Activated CD8-positive, alpha-beta memory T cell treated with anti-CD3 and anti-CD28 coated beads for 1 hour (primary cell): ENCODE measurements at places on chromosomes 2 and 18.

DNA sequence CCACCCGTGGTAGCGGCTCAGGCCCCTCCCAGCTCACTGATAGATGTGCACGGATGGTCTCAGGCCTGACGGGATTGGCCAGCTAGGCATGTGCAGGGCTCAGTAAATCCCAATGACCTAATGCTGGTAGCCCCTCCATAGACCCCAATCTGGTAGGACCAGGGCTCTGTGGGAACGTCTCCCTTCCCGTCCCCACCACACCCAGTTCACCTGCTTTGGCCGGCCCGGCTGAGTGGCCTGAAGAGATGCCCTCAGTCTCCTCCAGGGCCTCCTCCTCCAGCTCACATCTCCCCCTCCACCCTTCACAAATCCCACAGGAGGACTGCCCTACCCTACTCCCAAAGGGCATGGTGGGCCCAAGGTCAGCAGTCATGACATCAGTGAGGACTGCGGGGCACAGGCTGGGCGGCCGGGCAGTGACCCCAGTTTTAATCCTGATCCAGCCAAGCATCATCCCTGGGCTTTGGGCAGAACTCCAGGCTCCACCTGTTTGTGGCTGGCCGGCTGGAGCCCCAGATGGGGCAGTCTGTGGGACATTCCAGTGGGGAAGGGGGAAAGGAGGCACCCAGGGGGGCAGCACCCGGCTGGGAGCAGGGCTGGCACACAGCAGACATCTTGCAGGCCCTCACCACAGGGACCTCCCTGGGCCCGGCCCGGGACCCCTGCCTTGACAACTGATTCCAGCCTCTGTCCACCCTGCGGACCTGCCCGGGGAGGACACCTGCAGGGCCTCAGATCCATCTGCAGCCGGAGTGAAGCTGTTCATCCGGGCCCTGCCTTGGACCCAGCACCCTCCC is 2.3 kb downstream of the KIF1A start:
- DNase-seq = no peak

DNA sequence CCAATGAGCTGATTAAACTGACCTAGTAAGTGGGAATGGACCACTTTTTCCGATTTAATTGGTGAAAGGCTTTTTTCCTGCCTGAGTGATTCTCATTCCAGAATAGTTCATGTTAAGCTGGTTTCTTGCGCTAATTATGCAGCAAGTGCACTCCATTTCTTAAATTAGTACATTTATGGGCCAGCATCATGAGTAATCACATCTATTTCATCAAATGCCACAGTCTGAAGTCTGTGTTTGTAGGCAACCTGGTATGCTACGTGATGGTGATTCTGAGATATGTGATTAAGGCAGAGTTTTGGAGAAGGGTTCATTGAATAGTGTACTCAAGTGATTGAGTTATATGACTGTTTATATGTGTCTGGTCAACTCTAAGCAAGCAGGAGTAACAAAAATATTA is 128.0 kb upstream of the BOD1L2 start:
- DNase-seq = no peak

GRCh38 chr2:180507028-180507427 is 473.4 kb upstream of the UBE2E3 start:
- no peak for DNase-seq

- DNase-seq = no peak
Observed at GRCh38 chr2:22056621-22057132, 932.9 kb downstream of the TDRD15 start.

- DNase-seq = no peak
Observed at GRCh38 chr2:27932396-27932795, 41.9 kb downstream of the BABAM2 start.

- DNase-seq = no peak
Observed at GRCh38 chr2:197628043-197628500, 47.3 kb downstream of the RFTN2 start.

GRCh38 chr18:36194600-36195315 is 7.5 kb downstream of the MOCOS start:
- no peak for DNase-seq

DNA sequence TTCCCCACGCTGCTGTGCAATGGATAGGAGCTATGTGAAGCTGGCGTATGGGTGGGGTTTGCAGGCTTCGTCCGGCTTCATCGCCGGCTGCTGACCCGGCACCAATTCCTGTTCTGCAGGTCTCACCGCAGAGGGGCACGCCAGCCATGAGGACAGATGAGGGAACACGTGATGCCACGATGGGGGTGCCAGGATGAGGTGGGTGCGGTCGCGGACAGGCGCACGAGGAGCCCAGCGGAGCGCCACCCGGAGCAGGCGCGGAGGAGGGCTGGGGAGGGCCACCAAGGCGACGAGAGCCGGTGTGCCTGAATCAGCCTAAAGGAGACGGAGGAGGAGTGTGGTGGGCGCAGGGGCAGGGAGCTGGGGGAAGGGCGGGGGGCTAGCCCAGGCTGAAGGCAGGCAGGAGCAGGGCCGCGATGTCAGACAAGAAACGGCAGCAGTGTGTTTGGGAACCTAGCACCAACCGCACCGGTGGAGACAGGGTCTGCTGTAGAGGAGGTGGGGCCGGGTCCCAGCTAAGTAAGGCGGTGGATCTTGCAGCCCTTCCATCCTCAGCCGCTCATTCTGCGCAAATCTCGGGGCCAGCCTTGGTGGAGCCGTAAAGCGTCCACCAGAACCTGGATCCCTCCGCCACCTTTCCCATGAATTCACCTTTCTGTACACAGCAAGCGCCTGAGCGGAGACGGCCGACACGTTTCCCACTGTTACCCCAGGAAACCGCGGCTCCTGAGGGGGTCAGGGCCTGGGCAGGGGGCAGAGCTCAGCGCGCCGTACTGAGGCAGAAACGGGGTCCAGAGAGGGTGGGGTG is 17.0 kb upstream of the CD8A start:
- DNase-seq = no peak

- no peak for DNase-seq
Observed at GRCh38 chr18:74395648-74396154, 61.4 kb downstream of the DIPK1C start.

DNA sequence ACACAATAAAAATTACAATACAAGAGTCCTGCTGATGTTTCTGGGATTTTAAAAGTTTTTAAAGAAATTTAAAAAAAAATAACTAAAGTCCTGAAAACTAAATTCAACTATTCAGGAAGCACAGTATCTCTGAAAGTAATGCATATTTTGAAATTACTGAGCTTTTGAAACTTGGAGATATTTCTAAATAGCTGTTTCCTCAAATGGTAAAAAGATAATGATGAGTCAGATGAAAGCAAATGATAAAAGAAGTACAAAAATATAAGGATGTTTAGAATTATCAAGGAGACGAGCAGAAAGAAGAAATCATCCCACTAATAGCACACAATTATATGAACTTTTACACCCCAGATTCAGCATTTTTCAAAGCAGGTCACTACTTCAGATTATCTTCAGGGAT is 90.2 kb upstream of the SLC25A52 start:
- no peak for DNase-seq

GRCh38 chr2:215507136-215507535 is 71.3 kb upstream of the FN1 start:
- no peak for DNase-seq

GRCh38 chr2:45220227-45220626 is 211.0 kb upstream of the SIX2 start:
- no peak for DNase-seq

- DNase-seq = no peak
Observed at GRCh38 chr18:75160364-75160763, 48.6 kb downstream of the PTGR3 start.

DNA sequence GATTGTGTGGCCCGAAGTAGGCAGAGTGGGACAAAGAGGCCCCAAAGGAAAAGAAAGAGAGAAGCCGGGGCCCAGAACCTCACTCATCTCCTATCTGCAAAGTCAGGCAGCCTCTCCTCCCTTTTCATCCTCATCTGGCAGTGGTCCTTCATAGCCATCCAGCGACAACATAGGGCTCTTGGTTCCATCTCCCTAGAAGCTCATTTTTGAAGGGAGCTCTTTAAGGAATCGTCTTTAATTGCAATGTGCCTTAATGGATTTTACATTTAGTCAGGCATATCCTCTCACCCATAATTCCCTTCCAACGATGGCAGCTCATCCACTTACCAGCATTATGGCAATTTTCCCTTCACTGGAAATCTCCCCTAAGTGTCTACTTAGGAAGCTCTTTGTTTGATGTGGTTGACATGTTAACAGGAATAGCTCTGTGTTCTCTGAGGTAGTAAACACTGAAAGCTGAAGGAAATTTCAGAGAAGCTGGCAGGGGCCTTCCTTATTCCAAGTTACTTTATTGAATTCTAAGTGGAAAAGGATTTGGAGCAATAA is 780.6 kb downstream of the TSN start:
- no peak for DNase-seq

- no peak for DNase-seq
Observed at GRCh38 chr2:191274413-191274815, 29.2 kb downstream of the MYO1B start.

- DNase-seq = no peak
Observed at GRCh38 chr18:61896757-61897156, 4.0 kb upstream of the RNF152 start.

DNA sequence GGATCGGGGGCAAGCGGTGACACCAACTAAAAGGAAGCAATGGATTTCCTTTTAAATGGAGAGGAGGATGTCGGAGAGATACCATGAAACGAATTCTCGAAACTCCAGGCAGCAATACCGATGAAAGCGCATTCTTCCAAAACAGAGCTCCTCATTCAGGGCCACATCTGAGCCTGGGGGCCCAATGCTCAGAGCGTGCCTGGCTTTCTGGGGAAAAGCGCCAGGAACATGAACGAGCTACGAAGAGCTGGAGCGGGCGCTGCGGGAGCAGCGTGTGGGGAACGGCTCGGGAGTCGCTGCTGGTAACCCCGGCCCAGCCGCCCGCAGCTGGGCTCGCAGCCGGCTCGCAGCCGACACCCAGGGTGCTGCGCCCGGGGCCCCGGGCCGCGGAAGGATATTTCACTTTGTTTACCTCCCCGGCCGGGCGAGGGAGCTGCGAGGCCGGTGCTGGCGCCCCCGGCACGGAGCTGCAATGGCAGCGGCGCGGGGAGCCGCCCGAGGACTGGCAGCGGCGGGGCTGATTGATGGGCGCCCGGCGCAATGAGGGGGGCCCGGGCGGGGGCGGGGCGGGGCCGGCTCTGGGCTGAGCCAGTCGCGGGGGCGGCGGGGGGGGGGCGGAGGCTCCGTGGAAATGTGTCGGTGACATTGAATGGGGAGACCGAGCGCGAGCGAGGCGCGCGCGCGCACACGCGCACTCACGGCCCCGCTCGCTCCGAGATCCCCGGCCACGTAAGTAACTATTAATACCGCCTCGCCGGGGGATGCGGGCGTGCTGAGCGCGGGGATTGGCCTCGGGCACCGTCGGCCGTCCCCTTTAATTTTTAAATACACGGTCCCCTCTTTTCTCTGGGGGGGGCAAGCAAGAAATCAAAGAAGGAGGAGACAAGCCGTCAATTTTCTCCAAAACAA is at the start of gene TRIB2:
Gene TRIB2 (plus strand): TSS at position 655 of the 909 bp plus-strand sequence. CDS start 1,372 bp downstream, outside the sequence.
- DNase-seq = peak; percentile 91

GRCh38 chr2:171142398-171142797 is 18.3 kb downstream of the TLK1 start:
- DNase-seq = no peak

- DNase-seq = no peak
Observed at GRCh38 chr18:49082714-49083688, 132.2 kb upstream of the SMAD7 start.

- DNase-seq = no peak
Observed at GRCh38 chr18:54736981-54737380, 91.3 kb upstream of the RAB27B start.

DNA sequence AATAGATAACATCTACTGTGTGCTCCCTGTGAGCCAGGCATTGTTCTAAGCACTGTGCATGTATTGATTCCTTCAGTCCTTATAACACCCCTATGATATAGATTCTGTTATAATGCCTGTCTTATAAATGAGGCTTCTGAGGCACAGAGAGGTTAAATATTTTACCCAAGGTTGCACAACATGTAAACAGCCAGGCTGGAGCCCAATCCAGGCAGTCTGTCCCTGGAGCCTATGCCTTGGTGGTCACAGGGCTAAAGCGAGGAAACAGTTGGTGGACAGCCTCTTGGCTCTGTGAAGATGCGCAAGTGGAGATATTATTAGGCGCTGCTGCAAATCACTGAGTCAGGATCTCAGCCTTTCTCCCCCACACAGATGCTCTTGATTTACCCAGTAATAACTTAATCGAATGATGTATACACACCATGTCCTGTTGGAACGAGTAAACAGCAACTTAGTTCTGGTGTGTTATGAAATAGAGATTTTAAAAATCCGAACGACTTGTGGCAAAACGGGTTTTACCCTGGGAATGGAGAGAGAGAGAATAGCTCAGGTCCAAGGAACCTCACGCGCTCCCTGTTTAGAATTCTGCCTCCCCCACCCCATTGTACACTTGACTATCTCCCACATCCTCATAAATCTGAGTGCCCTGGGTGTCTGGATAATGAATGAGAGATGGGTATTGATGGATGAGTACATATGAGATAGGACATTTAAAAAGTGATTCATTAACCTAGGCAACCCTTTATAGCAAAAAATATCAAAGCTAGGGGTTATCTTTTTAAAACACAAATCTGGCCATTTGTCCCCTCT is 231.9 kb downstream of the BCL2 start:
- DNase-seq = no peak

DNA sequence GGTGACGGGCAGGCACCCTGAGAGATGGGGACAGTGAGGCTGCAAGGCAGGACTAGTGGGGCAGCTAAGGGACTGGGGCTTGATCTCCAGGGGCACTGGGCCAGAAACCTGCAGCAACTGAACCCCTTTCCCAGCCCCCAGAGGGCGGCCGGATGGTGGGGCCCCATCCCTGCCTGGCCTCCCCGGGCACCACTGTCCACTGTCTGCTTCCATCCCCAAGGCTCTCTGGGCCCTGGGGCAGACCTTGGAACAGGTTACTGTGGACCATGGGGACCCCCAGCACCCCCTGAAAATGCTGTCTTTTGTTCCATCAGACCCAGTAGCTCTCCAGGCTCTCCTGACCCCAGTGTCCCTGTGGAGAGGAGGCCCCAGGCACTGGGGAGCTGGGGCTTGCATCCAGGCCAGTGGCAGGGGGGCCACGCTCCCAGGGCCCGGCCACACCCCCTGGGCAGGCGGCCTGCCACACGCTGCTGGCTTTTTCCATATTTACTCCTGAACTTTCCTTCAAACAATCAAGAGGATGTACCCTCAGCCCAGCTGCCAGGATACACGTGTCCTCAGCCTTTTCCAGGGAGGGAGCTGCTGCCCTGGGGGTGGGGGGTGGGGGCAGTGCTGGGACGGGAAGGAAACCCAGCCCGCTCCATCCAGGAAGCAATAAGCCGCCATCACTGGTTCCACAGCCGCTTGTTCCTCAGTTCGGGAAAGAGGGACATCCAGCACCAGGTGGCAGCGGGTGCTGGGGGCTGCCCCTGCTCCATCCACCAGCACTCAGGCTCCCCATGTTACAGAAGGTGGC is 102.3 kb upstream of the ODC1 start:
- DNase-seq = no peak

DNA sequence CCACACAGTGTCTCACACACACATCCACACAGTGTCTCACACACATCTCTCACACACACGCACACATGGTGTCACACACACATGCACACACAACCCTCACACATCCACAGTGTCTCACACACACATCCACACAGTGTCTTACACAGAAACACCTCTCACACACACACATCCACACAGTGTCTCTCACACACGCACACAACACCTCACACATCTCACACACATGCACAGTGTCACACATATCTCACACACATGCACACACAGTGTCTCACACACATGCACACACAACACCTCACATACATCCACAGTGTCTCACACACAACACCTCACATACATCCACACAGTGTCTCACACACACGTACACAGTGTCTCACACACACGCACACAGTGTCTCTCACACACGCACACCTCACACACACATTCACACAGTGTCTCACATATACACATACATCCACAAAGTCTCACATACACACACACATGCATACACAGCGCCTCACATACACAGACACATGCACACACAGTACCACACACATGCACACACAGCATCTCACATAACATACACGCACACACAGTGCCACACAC is 473.9 kb upstream of the HS6ST1 start:
- DNase-seq = no peak
